ENCODE measurements at places on chromosomes 16 and 17.

DNA sequence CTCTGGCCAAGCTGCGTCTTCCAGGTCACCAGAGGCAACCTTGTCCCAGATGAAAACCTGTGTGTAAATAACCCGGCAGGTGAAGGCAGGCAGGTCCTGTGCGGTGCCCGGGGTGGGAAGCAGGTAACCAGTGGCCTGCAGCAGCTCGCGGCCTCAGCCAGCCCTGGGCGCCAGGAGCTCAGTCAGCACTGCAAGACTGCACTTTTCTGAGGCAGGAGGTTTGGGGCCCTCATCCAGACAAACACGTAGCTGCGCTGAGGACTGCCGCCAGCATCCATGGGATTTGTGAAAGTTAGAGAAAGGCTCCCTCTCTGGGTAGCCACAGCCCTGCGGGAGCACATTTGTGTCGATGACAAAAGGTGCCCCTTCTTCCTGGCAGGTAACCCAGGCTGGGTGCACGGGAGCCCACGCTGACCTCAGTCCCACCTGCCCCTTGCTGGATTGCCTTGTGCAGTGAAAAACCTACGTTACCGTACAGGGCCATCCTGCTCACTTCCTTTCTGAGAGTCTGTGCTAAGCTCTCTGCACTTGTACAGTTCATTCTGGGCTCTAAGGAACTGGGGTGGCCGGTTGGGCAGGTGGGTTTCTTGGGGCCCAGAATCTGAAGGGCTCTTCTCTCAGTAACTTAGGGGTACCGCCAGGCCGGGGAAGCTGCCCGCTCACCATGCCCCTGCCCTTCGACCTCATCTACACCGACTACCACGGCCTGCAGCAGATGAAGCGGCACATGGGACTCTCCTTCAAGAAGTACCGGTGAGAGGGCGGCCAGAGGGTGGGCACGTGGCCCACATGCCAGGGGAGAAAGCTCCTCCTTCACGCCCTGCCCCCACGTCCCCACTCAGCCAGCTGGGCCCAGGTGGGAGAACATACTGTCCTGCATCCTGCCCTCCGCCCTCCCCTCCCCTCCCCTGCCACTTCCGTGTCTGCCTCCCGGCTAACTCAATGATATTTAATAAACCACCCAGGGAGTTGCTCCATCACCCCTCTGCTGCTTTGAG lies 56.4 kb downstream of the MGAT5B start:
- DNase-seq, result no peak

- no peak for DNase-seq
Measured at GRCh38 chr17:64951877-64952276, 32.6 kb upstream of the LRRC37A3 start.

DNA sequence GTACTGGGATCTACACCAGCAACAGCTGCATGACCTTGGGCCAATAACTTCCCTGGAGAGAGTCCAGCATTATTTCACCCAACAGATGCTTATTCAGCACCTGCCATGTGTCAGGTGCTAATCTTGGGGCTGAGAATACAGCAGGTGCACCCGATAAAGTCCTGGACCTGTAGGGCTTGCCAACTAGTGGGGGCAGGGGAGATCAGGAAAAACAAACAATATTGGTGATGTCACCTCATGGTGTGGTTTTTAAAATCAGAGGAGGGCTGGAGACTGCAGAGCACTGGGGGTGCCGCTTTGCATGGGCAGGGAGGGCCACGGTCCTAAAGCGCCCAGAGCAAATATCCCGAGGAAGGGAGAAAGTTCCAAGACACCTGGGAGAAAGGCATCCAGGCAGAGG lies 218.8 kb downstream of the C16orf95 start:
- DNase-seq, result no peak

- DNase-seq, result no peak
Measured at GRCh38 chr17:50014471-50015088, 19.6 kb upstream of the DLX3 start.

GRCh38 chr16:23318639-23319038 lies 16.5 kb downstream of the SCNN1B start:
- DNase-seq, result no peak

DNA sequence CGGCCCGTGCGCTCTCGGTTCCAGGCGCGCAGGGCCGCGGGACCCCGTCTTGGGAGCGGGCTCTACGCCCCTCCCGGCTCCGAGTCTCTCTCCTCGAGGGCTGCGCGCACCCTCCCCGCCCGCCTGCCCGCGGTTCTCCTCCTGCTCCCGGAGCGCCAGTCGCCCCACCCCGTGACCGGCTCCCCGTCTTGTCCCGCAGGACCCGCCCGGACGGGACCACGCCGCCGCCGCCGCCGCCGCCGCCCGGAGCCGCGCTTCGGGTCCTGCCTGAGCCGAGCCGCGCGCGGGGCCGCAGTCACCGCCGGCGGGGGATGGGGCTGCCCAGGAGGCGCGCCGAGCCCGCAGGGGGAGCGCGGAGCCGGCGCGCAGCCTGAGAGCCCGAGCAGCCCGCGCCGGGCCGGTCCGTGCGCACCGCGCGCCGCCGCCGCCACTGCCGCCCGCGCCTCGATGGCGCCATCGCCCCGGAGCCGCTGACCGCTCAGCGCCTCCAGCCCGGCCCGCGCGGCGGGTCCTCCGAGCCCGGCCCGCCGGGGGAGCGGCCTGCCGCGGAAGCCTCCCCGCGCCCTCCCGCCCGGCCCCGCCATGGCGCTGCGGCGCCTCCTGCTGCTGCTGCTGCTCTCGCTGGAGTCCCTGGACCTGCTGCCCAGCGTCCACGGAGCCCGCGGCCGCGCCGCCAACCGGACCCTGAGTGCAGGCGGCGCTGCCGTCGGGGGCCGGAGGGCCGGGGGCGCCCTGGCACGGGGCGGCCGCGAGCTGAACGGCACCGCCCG lies at the start of gene SHISA6:
Gene SHISA6 (plus strand): TSS at position 373 of the 770 bp plus-strand sequence.
- peak; percentile 47 for DNase-seq

GRCh38 chr16:17291289-17291688 lies 179.5 kb downstream of the XYLT1 start:
- no peak for DNase-seq

GRCh38 chr16:79250502-79251098 lies 349.9 kb downstream of the MAF start:
- DNase-seq, result peak; percentile 38

- no peak for DNase-seq
Measured at GRCh38 chr17:56448371-56448770, 145.1 kb upstream of the NOG start.

DNA sequence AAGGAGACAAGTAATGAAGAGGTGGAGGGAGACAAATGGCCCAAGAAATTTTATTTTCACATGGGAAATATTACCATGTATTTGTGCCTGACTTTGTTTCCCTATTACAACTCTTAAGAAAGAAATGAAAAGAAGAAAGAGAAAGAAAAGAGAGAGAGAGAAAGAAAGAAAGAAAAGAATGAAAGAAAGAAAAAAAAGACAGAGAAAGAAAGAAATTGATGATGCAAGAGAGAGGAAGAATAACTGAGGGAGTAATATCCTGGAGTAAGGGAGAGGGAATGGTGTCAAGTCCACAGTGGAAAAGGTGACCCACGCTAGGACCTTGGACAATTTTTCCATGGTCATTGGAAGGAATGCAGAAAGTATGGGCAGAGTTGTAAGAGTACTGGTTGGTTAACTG lies 10.1 kb upstream of the ACSM3 start:
- DNase-seq, result no peak

- no peak for DNase-seq
Measured at GRCh38 chr16:72091217-72091616, 2.2 kb downstream of the TXNL4B start.

DNA sequence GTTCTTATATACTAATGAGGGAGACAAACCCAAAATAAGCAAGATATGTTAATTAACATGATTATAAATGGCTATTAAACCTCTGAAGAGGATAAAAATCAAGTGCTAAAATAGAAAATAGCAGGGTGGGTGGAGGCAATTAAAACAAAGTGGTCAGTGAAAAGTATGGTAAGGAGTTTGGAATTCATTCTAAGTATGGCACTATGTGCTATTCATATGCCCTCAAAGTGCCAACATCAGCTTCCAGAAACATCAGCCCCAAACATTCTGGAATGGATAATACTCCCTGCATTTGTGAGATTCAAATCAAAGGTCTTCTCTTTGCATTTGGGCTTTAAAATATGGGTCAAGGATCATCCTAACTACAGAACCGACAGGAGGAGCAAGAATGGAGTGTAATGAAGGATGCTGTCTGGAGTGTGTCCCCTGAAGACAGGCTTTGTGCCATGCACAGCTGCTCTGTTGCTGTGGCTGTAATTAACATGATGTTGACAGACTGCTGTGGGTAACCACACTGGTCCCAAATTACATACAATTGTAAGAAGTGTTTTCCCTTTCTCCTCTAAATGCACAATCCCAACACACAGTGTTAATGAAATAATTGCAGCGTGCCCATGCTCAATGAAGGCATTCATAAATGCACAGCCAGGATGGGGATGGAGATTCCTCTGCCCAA lies 93.1 kb downstream of the VAT1L start:
- no peak for DNase-seq

DNA sequence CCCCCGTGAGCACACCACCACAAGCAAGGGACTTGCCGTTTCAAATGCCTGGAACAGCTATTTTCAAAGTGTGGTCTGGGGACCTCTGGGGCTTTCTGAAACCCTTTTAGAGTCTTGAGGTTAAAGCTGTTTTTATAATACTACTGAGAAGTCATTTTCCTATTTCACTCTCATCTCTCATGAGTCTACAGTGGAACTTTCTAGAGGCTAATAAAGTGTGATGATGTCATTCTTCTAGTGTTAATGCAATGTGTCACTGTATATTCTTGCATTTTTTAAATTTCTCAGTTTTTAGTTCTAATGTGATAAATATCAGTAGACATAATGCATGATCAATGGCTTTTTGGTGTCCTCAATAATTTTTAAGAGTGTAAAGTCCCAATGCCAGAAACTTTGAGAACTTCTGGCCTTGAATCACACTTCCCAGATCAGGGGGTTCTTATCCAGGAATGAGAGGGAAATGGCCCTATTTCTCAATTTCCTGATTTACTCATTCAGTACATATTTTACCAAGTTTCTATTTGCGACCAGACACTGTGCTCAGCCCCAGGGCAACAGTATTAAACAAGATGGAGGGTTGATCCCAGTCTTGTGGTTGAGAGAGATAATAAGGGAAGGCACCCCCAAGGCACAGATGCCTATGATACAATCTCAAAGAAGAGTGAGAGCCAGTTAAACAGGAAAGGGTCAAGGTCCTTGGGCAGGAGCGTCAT lies 444.0 kb downstream of the HS3ST3B1 start:
- DNase-seq, result no peak

DNA sequence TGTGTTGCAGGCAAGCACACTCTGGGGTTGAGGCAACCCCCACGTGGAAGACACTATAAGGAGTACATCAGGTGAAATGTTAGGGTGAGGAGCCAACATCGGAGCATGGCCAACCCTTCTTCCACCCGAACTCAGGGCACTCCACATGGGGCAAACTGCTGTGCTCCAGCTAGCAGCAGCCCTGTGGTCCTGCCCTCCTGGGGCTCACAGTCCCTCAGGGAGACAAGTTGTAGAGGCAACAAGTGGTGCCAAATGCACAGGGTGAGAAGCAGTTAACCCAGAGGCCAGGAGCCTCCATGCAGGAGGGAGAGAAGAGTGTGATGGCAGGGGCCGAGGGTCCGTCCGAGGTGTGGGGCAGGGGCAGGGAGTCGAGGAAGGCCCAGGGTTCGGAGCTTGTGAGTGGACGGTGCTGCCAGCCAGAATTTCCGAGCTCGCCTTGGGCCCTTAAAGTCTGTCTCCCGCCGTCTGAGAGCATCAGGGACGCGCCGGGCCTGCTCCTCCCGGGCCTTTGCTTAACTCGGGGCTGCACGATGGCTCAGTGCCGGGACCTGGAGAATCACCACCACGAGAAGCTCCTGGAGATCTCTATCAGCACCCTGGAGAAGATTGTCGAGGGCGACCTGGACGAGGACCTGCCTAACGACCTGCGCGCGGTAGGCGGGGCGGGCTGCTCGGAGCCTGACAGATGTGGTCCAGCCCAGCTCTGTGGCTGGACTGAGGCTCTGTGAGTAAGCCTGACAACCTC lies 32.3 kb downstream of the ATPAF2 start:
- DNase-seq, result no peak

- DNase-seq, result no peak
Measured at GRCh38 chr16:89173174-89173921, 1.8 kb downstream of the CDH15 start.

DNA sequence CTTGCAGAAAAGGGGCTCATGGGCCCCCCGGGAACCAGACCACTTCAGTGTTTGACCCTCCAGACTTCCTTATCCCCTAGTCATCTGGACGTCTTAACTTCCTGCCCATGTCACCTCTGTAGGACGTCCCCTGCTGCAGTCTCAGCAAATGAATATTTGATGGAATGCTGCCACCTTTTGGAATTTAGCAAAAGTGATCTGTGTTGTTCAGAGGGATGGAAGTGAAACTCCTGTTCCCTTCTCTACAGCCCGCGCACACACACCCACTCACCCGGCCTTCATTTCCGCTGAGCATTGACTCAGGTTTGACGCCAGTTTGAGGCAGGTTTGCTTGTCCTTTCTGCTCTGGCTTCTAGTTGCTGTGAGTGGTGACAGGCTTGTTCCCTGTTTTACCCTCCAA lies 507.2 kb upstream of the EEF2KMT start:
- DNase-seq, result no peak

DNA sequence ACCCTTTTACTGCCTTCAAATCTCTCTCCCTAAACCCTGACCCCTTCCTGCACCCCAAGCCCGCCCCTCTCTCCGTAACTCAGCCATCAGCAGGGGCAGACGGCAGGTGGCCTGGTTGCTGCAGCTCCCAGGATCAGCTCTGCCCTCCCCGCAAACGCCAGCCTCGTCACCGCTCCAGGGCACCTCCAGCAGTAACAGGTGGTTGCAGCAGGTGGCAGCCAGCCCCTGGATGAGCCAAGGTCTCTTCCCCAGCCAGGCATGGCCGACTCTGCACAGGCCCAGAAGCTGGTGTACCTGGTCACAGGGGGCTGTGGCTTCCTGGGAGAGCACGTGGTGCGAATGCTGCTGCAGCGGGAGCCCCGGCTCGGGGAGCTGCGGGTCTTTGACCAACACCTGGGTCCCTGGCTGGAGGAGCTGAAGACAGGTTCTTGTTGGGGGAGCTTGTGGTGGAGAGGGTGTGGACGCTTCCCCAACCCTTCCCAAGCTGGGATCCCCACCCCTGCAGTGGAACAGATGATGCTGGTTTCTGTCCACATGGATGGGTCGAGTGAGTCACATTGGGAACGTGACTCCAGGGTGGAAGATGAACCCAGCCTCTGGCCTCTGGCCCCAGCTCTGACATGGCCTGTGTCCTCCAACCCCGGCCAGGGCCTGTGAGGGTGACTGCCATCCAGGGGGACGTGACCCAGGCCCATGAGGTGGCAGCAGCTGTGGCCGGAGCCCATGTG lies 558 bp downstream of the HSD3B7 start:
- no peak for DNase-seq

- DNase-seq, result no peak
Measured at GRCh38 chr16:13038591-13038990, 137.2 kb downstream of the SHISA9 start.

Data from muscle of back (tissue), 13 donors.